ENCODE measurements at places on chromosomes 1 and 21.

DNA sequence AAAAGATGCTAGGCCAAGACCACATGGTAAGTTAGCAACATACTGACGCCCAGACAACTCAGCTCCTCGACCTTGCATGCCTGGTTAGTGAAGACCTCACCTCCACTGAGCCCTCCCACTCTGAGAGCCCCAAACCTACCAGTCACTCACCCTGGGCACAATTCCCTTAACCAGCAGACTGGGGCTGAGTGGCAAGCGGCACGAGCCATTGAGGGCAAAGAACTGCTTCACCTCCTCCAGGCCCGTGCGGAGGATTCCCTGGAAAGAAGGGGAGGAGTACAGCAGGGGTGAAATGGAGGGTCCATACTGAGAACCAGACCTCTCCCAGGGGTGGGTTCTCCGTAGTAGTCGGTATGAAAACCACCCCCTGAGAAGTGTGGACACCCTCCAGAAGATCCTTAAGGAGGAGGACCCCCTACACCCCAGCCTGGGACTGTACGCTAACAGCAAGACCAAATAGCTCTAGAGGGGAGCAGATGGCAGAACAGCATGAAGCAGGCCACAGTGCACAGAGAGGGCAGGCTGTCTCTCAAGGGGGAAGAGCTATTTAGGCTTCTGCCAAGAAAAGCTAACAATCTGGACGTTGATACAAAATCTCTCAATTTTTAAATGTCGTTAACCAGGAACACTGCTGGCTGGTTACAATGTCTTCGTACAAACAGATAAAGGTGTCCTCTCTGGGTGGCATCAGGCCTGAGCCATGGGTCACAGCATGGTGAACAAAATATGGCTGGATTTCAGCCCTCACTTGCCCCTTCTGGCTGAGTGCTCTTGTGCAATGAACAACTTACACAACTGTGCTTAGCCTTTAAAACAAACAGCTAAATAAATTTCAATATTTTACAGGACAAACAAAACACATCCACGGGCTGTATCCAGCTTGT is 31.0 kb upstream of the PPP1R15B start:
- DNase-seq, result no peak

DNA sequence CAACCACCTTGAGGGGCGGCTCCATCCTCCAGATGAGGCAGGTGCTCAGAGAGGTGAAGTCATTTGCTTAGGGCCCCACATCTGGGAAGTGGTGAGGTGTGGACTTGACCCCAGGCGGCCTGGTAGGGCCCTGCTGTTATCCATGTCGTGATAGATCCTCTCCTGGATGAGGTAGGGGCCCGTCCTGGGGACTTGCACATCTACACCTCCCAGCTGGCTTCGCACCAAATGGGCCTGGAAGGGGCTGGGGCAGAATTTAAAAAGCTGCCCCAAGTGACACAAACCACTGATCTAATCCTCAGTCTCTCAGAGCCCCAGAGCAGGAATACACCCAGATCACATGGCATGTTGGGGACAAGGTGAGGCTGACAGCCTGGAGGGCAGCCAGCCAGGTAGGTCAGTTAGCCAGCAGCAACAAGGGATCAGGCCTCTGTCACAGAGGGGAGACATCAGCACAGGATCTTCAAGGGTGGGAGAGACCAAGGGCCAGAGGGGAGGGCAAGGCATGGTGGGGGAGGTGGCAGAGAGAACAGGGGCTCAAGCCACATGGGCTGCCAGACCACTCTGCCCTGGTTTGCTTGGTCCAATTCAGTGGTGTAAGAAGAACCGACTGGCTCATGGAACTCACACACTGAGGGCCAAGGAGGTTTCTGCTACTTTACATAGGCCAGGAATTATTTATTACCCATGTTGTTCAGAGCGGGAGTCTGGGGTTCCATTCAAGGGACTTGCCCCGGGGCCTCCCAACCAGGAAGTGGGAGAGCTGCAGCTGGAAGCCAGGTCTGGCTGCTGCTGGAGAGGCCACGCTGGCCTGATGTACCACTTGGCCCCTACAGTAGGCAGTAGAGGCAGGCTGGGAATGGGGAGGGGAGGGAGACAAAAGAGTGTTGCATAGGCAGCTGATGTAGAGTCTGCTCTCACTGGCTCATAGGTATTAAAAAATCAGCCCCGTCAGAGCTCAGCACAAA is 12.1 kb downstream of the LRP8 start:
- DNase-seq, result peak; percentile 19

- no peak for DNase-seq
Measured at GRCh38 chr21:43302769-43303168, 124.2 kb downstream of the SIK1 start.

- DNase-seq, result no peak
Measured at GRCh38 chr1:155342842-155343241, 22.1 kb downstream of the RUSC1 start.

- DNase-seq, result peak; percentile 67
Measured at GRCh38 chr1:6259491-6260362, 1.2 kb downstream of the GPR153 start.

GRCh38 chr1:30846587-30846986 is 62.0 kb downstream of the SDC3 start:
- DNase-seq, result no peak

GRCh38 chr1:234437423-234438171 is 41.4 kb downstream of the TARBP1 start:
- peak; percentile 58 for DNase-seq

DNA sequence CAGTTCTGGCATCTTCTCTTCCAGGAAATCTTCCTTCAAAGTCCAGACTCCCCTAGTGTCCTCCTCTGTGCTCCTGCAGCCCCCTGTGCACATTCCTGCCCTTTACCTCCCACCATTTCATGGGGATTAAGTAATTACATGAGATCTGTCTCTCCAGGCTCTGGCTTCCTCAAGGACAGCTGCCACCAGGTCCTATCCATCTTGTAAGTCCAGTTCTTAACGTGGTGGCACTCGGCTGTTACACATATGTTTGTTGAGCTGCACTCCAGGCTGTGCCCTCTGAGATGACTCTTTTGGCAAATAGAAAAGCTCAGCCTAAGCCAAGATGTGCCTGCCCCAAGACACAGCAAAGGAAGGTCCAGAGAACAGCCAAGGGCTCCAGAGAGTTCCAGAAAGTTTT is 57.4 kb upstream of the CAMK1G start:
- DNase-seq, result no peak

DNA sequence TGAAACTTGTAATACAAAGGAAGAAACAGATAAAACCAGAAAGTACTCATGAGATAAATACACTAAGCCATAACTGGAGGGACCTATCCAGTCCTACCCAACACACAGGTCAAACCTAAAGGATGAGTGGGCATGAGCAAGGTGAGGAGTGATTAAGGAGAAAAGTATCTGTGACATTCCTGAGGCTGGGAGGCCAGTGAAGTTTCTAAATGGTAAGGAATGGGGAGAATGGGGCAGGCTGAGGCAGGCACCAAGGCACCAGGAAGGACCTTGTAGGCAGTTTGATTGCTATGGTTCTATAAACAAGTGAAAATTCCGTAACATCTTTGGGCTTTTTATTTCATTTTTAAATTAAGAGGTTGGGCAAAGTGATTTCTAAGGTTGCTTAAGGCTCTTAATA is 10.4 kb downstream of the DDX59 start:
- DNase-seq, result no peak

GRCh38 chr1:39405358-39405757 is 86.1 kb upstream of the BMP8A start:
- DNase-seq, result no peak

DNA sequence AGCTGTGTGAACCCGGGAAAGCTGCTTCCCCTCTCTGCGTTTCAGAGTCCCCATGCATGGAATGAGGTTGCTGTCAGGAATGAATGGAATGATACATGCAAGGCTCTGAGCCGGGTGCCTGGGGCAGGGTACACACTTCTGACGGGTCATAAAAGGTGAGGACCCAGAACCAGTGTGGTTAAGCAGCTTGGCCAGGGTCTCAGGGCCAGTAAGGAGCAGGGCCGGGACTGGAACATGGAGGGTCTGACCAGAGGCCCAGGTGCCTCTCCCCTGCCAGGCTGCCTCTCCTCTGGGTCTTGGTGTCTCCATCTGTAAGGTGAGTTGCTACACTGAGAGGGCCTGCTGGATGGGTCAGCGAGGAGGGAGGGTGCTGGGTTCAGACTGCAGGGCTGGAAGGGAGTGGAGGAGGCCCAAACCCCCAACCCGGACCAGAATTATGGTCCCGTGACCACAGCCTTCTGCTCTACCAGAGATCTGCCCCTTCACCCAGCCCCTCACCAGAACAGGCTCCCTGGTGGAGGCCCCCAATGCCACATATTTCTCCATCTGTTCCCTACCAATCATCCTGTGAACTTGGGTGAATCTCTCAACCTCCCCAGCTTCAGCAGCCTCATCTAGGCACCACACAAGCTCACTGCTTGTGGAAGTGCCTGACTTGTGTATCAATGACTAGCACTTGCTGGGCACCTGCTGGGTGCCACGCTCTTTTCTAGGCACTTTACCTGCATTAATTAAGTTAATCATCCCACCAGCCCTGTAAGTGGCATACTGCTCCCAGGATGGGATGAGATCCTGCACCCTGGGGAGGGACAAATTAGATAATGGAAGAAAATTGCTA is 16.2 kb upstream of the LRP8 start:
- DNase-seq, result no peak

DNA sequence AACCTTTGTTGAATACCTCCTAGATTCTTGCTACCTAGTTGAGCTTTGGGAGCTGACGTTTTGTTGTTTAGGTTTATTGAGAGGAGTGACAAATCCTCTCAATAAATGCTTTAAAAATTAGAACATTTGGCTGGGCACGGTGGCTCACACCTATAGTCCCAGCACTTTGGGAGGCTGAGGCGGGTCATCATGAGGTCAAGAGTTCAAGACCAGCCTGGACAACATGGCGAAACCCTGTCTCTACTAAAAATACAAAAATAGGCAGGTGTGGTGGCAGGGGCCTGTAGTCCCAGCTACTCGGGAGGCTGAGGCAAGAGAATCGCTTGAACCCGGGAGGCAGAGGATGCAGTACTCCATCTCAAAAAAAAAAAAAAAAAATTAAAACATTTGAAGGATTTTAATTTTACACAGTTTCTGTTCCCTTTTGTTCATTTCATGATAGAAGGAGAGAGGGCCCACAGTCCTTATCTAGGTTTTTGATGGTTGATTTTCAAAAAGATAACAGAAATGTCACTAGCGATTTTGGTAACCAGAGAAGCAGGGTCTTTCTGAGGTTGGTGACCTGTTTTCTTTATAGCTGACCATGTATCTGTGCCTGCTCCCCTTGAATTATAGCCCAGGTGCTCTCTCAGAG is 44.2 kb upstream of the PIGV start:
- no peak for DNase-seq

DNA sequence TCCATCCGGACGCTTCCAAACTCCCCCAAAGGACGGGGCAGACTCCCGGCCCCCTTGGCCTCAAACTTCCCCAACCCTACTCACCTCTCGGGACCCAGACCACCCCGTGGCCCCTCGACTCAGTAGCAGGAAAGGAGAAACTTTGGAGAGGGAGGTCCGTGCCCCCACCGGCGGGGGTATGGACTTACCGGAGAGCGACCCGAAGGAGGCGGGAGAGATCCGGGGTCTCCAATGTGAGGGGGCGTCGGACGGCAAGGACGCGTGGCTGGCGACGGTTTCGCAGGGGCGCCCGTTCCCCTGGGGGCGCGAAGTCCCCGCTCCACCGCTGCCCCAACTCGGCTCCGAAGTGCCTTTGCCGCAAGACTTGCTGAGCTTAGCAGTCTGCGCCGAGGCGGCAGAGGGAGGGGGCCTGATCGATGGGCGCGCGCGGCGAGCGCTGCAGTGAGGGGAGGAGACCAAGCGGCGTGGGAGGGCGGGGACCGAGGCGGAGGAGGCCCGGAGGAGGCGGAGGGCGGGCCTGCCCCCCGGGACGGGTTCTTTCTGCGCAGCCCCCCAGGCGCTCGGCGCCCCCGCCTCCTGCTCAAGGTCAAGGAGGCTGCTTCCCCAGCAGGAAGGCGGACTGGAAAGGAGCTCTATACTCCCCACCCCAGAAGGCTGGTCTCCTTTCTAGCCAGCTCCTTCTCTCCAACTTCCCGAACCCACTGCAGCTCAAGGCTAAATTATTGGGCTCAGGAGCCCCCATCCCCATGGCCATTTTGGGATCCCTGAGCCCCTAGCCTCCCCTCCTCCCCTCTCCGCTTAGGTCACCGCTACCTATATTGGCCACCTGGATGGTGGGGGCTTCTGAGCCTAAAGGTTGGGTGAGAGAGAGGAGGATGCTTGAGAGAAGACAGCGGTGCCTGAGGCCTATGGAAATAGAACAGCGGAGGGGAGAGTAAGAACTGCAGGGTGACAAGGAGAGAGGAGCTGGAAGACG is at the start of gene SYT2:
Gene SYT2 (minus strand): TSS at position 385 of the 976 bp plus-strand sequence. CDS start 104,682 bp downstream, outside the sequence.
- no peak for DNase-seq

- DNase-seq, result no peak
Measured at GRCh38 chr1:200429221-200429751, 19.4 kb upstream of the ZNF281 start.

- peak; percentile 19 for DNase-seq
Measured at GRCh38 chr1:205210756-205211168, 740 bp downstream of the DSTYK start.

- DNase-seq, result no peak
Measured at GRCh38 chr1:175081983-175082382, 14.3 kb downstream of the TNN start.

DNA sequence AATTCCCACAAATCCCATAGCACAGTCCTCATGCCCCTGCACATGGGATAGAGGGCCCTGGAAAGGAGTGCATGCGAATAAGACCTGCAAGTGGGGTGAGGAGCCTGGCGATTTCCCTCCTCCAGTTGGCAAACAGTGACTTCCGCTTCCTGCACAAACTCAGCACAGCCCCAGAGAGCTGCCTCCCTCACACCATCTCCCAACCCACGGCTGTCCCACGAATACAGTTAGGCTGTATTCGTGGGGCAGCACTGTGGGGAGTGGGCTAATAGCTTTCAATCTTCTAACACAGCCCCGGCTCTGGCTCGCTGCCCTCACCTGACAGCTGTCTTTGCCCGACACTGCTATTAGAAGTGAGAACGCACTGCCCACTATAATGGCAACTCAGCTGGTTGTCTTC is 28.2 kb upstream of the CNTN2 start:
- no peak for DNase-seq

DNA sequence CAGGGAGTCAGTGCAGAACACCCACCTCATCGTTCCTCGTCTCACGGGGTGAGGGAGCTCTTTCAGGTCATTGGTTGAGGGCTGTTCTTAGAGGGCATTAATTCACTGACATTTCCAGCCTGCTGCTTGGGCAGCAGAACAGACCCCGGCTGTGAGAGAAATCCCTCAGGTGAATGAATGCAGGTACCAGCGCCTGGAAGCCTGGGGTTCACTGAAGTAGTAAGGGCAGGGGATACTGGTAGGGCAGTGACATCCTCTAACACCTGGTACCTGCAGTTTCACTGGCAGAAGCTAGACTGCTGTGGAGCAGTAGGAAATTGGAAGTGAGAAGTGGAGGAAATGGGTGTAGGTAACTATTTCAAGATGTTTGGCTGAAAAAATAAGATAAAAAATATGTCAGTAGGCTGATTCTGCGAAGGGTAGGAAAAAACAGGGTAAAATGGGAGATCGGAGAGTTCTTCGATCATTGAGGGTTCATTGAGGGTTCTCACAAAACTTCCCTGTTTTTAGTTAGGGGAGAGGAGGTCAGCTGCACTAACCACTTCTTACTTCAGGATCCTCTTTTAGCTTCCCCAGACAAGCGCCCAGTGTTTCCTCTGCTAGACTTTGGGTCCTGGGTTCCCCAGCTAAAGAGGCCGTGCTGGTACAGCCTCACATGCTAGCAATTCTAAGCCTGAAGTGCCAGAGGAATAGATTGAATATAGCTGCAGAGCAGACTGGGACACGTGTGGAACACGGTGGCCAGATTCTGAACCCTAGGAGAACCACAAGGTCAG is 55.2 kb downstream of the RNF220 start:
- no peak for DNase-seq

Data from dermis microvascular lymphatic vessel endothelial cell (primary cell).